ENCODE measurements at places on chromosomes 12 and 14.

DNA sequence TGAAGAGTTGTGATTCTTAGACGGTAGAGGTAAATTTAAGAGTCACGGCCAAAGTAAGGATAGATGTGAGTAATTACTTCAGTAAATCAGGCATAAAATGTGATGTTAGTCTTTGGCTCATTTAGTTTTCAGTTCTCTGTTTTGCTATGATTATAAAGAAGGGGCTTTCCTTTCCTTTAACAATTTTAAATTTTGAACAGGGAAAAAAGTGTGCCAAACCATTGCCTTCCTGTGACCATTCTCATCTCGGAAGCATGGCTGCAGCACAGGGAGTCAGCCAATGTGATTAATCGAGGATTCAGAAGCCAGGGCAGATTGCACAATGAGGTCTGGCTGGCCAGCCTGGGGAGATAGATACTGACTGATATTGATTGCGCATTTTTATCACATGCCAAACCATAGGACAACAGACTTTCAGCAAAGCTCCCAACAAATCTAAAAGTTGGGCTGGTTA is 480.2 kb upstream of the PRICKLE1 start:
- no peak for DNase-seq

DNA sequence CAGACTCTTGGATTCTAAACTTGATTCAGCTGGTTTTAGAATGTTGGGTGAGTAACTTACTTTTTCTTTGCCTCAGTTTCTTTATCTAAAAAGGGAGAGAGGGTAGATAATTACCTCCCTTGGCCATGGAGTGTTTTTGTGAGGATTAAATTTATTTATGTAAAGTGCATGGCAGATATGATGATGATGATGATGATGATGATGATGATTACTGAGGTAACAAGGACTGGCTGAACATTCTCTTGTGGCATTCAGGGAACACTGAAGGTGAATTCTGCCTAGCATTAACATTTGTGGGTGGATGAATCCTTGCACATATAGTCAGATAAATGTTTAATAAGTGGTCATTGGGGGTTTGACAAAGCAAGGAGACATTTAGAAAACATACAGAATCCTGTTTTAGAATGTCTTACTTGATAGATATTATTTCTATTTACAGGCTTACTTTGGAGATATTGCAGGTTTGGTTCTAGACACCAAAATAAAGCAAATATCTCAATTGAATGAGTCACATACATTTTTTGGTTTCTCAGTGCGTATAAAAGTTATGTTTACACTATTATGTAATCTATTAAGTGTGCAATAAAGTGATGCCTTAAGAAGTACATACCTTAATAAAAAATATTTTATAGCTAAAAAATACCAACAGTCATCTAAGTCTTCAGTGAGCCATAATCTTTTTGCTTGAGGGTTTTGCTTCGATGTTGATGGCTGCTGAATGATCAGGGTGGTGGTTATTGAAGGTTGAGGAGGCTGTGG is 123.2 kb downstream of the SNAPC1 start:
- DNase-seq = no peak

DNA sequence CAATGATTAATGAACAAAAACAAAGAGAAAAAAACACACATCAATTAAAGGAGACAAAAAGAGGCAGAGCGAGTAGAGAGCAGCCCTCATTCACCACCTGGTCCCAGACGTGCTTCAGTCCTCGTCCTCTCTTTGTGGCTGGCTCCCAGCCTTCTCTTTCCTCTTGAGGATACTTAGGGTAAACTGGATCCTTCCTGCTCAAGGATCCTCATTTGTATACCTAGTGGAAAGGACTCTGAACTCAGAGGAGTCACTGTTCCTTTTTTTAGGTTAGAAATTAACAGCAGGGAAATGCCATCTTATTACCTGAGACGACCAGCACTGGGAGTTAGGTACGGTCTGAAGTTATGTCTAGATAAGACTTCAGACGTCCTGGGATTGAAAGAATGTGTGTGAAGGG is 9.7 kb downstream of the MLEC start:
- no peak for DNase-seq

GRCh38 chr12:128339631-128340030 is 72.7 kb downstream of the TMEM132C start:
- DNase-seq = no peak

- DNase-seq = no peak
Measured at GRCh38 chr14:28879573-28879996, 113.0 kb downstream of the FOXG1 start.

GRCh38 chr12:19462406-19462805 is 23.1 kb downstream of the AEBP2 start:
- no peak for DNase-seq

DNA sequence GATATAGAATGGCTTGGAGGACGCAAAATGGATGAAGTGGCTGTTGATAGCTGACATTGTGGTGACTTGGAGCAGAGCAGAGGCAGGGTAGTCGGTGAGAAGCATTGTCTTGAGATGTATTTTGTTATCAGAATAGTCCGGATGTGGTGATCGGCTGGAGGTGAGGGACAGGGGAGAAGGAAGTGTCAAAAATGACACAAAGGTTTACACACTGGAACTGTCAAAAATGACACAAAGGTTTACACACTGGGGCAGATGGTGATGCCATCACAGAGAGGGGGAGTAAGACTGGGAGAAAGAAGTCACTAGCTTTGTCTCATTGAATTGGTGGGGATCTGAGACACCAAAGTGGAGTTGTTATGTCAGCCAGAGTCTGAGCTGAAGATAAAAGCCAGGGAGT is 30.1 kb downstream of the CDKL1 start:
- no peak for DNase-seq

DNA sequence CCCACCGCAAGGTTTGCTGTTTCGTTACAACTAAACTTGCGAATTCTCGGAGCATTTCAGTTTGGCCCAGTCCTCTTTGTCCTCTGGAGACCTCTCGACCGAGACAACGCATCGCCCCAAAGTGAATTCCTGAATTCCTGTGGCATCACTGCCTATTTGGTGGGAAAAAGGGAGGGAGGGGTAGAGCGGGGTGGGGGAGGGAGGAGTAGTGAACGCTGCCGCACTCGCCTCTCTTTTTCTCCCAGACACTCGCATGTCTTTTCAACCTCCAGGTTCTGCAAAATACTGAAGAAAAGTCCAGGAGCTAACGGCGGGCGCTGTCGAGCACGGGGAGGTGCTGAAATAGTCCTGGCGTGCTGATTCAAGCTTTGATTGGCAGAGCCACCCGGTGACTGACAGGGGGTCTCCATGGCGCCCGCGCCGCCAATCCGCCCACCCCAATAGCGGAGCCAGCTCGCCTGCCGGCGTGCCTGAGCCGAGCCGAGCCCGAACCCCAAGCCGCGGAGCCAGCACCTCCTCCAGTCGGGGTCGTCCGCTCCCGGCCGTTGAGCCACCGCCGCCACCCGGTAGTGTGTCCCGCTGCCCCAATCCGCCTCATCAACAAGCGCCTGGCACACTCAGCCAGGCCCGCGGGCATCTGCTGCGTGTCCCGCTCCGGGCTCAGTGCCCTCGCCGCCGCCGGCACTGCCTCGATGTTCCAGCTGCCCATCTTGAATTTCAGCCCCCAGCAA is at the start of gene SIX6:
Gene SIX6 (plus strand): TSS at position 440 of the 731 bp plus-strand sequence. CDS start 253 bp downstream, at position 693.
- no peak for DNase-seq

- DNase-seq = no peak
Measured at GRCh38 chr14:55604900-55605418, 25.0 kb downstream of the KTN1 start.

DNA sequence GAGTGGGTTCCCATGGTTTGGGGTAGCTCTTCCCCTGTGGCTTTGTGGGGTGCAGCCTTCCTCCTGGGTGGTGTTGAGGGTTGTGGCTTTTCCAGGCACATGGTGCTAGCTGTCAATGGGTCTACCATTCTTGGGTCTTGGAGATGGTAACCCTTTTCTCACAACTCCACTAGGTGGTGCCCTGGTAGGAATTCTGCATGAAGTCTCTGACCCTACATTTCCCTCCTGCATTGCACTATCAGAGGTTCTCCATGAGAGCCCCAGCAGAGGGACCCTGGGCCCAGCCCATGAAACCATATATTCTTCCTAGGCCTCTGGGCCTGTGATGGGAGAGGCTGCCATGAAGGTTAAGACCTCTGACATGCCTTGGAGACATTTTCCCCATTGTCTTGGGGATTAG is 1093.3 kb downstream of the SLC16A7 start:
- no peak for DNase-seq

- no peak for DNase-seq
Measured at GRCh38 chr14:65927931-65928356, 515.4 kb downstream of the FUT8 start.

DNA sequence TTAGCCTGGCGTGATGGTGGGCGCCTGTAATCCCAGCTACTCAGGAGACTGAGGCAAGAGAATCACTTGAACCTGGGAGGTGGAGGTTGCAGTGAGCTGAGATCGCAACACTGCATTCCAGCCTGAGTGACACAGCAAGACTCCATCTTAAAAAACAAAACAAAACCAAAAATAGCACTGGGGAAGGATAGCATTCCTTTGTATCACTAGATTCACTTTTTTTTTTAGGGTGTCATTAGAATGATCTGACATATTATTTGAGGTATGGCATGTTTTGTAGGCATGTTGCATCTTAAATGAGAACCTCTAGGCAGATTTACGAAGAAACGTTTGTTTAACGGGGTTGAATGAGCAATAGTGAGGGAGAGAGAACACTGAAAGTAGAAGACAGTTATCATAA is 16.8 kb upstream of the FAR2 start:
- no peak for DNase-seq

DNA sequence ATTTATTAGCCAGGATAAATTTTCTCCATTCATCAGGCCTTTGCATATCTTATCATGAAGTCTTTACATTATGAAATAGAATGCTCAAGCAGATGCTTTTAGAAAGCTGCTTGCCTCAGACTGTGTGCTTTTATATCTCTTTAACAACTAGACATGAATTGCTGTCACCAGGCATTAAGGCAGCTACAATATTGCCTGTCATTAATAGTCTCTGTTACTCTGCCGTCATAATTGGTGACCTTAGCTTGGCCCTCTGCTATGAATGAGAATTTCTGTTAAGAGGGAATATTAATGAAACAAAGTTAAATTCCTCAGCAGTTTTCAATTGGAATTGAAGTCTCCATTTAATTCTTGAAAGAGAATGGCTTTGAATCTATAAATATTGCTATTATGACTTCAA is 266.8 kb upstream of the MIS18BP1 start:
- no peak for DNase-seq

DNA sequence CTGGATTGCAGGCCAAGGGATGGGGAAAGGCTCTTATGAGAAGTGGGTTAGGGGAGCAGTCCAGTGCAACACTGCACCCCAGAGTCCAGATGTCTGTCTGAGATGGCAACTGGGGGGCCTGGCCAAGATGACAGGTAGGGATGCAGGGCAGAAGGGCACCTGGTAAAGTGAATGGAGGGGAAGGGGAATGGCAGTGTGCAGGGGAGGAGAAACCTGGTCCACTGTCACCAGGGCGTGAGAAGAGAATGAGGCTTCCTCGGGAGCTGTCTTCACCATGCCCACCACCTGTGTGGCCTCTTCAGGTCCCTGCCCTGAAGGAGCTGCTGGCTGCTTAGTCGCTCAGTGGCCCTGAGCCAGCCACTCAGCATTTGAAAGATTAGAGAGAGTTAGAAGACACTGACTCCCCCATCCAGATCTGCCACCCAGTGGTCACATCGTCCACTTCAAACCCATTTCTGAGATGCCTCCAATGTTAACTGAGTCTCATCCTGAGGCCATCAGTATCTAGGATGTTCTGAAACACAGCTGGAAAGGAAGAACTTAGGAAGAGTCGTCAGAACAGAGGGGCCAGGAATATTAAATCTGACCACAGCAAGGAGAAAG is 57.3 kb downstream of the PLEKHG3 start:
- DNase-seq = no peak

GRCh38 chr12:94671917-94672316 is 21.6 kb upstream of the TMCC3 start:
- DNase-seq = no peak

- no peak for DNase-seq
Measured at GRCh38 chr12:41769810-41770209, 374.9 kb downstream of the GXYLT1 start.

GRCh38 chr12:104290855-104291254 is 12.7 kb upstream of the EID3 start:
- DNase-seq = no peak

DNA sequence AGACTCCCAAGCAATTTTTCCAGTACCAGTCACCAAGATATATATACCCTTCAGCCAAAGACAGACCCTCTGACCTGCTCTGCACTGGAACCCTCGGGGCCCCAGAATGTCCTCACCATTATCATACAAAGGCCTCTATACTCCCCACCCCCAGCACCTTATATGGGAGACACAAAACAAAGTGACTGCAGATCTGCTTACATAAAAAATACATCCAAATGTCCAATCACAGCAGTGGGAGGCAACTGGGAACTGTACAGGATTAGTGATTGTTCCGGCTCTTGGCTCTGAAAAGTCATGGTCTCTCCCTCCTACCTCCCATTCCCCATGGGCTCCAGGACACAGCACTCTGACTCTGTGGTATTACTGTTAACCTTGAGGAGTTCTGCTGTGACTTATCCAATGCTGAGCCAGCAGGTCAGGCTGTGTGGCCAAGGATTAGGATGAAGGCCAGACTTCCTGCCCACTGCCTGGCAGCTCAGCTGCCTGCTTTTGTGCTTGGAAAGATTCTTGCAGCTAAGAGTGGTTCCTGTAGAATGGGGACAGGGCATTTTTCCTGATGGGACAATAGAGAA is 13.7 kb downstream of the OXA1L start:
- no peak for DNase-seq

- peak; percentile 83 for DNase-seq
Measured at GRCh38 chr14:69151458-69152180, 1.3 kb downstream of the DCAF5 start.

Data from suprapubic skin (tissue), 4 donors.